ENCODE measurements at places on chromosomes 3 and 15.

DNA sequence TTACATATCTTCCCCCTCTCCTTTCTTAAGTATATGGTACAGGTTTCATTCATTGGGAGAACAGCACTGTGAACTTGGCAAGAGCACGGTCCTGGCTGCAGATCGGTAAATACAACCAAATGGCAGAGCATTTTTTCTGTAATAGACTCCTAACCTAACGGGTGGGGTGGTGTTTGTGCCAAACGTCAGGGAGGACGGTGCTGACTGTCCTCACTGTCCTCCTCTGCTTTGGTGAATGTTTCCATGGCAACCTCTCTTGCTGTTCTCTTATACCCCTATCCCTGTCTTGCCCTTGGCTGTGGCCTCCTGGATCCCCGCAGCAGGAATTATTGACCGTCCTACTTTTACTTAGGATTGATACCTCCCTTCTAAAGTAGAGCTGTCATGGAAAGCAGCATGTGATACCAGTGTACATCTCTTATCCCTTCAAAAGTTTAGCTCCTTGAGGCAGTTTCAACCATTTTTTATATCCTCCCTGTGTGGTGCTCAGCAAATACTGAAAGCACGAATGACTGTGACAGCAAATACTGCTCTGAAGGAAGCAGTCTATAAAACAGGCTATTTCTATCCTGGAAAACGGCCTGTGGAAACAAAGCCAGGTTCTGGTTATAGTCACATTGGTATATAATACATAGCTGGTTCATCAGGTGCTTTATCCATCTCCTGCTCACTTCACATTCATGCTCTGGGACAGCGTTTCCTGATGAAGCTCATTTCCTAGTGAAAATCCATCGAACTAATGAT, 275.4 kb upstream of the C2CD4B start:
- DNase-seq, result no peak

DNA sequence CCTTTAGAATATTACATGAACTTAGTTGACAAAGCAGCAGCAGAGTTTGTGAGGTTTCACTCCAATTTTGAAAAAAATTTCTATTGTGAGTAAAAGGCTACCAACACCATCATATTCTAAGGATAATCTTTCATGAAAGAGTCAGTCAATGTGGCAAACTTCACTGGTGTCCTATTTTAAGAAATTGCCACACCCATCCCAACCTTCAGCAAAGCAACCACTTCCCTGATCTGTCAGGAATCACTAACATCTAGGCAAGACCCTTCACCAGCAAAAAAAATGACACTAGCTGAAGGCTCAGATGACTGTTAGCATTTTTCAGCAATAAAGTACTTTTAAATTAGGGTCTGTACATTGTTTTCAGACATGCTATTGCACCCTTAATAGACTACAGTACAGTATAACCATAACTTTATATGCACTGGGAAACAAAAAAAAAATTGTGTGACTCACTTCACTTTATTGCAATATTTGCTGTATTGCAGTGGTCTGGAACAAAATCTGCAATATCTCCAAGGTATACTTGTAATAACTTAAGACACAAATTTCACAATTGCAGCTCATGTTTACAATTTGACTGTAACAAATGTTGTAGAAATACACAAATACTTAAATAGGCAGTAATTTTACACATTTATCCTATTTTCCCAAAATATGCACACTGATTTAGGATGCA, 38.9 kb upstream of the ALCAM start:
- no peak for DNase-seq

DNA sequence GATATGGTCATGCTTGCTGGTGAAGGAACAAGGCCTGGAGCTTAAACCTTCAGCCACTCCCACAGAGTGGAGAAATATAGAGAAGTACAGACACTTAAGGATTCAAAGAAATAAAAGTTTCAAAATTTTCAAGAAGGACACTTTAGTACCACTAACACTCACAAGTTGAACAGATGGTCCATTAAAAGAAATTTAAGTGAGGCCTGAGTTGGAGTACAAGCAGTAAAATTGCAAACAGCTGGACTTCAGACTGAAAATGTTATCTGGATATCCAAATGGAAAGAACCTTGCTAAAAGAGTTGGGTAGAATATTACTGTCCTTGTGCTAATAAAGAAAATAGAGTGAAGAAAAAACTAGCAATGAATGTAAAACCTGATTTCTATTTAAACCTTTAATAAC, 397.1 kb upstream of the KCNMB2 start:
- DNase-seq, result no peak

DNA sequence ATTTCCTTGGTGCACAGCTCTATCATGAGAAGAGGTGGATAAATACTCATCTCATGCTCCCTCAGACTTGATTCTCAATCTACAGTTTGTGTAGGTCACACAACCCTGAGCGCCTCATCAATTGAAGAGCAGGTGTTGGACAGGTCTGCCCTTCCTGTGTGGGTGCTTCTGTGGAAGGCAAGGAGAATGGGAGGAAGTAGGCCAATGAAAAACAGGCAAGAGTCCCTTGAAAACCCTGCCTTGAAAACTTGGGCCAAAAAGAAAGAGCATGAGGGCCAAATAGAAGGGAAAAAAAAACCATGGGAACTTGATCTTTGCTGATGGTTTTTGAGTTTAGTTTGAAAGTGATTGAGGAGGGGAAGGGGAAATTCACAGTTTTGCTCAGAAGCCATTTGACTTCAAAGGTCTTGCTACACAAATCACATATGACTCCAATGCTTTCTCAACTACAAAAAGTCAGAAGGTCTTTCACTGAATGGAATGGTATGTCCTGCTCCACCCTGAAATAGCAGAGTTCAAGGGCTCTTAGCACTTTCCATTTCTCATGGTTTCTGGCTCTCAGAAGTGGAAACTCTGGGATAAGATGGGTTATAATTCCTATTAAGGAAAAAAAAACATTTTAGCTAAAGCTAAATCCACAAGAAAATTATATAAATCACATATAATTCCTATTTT, 37.2 kb upstream of the TM4SF1 start:
- DNase-seq, result no peak

GRCh38 chr3:25592510-25592968, 72.2 kb downstream of the TOP2B start:
- no peak for DNase-seq

GRCh38 chr3:44966795-44967278, 9.1 kb downstream of the ZDHHC3 start:
- DNase-seq, result no peak

DNA sequence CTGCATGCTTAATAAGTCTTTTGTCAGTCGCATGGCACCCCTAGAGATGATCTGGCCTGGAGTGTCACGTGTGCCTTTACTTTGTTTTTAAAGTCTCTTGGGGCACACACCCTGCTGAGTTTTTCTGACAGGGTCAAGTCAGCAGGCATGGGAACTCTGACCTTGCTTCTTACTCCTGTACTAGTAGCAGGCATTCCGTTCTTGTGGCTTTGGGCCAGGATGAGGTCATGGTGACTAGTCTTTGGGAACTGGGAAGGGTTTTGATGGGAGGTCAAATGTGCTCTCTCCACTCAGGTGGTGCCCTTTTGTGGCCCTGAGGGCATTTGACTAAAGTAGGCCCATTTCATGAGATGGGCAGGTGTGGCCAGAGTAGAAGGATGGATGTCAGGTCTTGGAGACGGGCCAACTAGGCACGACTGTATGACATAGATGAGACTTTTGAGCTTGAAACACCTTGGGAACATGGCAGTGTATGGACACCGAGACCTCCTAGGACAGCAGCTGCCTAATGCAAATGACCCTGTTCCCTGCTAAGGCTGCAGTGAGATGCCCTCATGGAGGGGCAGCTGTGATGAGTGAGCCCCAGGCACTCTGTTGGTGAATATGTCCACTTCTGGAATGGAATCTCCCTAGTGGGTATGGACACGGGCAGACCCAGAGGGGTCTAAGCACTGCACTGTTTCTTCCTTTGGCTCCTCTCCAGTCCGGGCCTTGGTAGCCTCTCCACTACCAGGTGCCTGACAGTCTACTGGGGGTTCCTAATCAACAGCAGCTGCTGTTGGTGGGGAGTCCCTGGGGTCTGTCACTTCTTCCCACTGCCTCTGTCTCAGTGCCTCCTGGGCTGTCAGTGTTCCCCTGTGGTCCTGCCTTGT, 16.4 kb downstream of the SRPRB start:
- DNase-seq, result no peak

DNA sequence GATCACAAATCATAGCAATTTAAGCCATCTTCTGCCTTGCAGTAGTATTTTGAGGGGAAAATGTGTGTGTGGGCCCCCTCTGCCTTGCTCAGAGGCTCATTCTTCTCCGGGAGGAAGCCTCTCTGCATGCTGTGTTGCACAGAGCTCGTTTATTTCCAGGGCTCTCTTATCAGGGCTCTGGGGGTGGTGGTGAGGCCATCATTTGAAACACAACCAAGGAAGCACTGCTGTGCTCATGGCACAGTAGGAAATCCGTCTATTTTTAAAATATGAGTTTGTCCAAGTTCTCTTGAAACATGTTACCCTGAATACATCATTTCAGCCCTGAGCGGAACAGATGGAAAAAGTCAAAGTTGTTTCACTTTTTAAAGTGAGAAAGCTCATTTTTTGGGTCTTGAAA, 369.0 kb upstream of the CFAP20DC start:
- no peak for DNase-seq

All from activated naive CD8-positive, alpha-beta T cell treated with anti-CD3 and anti-CD28 coated beads, Interleukin-2, amount 50 U/mL, for 16 hours (primary cell).